GM23248 (cell line): ENCODE measurements at places on chromosomes 7 and 10.

- peak; percentile 88 for DNase-seq
Observed at GRCh38 chr7:128830231-128831177, at the start of gene FLNC. Gene FLNC, plus strand, starts transcription at chr7:128830406. Its CDS starts 232 bp downstream, at chr7:128830638.

DNA sequence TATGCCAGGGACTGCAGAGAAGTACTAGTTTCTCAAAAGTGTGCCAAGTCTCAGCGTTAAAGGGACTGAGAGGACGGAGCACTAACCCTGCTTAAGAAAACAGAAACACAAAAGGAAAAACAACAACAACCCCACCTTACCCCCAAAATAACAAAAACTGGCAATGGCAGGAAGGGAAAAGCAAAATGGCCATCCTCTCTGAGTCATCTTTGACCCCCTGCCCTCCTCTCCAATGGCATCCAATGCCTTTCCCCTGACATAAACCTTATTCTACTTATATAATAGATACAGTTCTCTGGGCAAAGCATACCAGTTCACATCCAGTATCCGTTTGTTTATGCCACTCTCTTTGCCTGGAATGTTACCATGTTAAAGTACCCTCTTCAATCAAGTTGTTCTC is 1.6 kb downstream of the POLR1F start:
- peak; percentile 29 for DNase-seq

- no peak for DNase-seq
Observed at GRCh38 chr7:11237742-11238141, 264.1 kb downstream of the PHF14 start.

DNA sequence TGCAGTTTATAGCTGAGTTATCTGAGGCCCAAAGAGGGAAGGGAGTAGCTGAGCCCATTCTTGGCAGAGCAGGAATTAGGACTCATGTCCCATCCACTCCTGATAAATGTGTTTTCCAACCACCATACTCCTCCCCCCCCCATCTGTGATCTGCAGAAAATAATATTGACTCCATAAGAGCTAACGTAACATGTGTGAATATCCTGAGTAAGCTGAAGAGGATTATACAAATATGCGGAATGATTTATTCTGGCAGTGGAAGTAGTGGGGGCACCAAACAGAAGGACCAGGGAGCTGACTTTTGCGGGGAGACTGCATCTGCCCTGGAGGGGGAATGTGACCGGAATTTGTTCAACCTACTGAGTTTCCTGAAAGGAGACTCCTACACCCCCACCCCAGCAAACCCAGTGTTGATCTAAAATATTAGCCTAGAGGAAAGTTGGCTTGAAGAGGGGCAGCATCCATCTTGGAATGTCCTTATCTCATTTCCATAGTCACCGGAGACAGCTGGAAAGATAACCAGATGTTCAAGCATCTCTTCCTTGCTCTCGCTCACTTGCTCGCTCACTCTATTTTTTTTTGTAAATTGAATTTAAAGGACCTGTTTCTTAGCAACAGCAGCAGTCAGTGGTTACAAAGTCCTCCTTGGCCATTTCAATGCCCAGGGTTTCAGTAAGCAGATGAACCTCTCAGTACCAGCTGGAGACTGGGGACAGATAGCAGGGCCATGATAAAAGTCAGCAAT is 114.7 kb downstream of the RPS24 start:
- DNase-seq = no peak

DNA sequence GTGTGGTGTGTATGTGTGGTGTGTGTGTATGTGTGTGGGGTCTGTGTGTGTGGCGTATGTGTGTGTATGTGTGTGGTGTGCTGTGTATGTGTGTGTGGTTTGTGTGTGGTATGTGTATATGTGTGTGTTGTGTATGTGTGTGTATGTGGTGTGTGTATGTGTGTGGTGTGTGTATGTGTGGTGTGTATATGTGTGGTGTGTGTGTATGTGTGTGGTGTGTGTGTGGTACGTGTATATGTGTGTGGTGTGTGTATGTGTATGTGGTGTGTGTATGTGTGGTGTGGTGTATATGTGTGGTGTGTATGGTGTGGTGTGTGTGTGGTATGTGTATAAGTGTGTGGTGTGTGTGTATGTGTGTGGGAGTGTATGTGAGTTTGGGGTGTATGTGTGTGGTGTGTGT is 428.7 kb downstream of the PAXIP1 start:
- no peak for DNase-seq

GRCh38 chr10:11335167-11335652 is 276.2 kb downstream of the USP6NL start:
- DNase-seq = no peak

- DNase-seq = no peak
Observed at GRCh38 chr7:108423089-108423989, 32.9 kb downstream of the NRCAM start.

DNA sequence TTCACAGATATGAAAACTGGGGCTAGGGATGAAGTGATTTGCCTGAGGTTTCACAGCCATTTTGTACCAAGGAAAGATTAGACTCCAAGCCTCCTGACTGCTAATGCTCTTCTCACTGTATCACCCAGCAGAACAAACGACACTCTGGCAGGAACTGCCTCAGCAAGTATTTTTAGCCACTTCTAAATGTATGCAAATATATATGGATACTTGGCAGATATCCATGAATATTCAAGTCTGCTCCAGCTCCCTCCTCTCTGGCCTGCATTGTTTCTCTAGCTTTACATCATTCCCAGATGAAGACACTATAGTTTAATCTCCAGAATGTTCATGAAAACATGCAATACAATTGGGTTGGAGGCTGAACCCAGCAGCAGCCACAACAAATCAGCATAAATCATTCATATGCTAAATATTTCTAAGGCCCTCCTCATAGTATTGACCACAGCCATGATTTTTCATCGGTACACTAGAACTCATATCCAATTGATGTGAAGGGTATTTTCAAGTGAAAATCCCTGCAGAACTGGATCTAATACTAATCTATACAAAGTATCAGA is 65.5 kb downstream of the HPSE2 start:
- DNase-seq = no peak

GRCh38 chr10:70893227-70894006 is 5.1 kb upstream of the PCBD1 start:
- no peak for DNase-seq

DNA sequence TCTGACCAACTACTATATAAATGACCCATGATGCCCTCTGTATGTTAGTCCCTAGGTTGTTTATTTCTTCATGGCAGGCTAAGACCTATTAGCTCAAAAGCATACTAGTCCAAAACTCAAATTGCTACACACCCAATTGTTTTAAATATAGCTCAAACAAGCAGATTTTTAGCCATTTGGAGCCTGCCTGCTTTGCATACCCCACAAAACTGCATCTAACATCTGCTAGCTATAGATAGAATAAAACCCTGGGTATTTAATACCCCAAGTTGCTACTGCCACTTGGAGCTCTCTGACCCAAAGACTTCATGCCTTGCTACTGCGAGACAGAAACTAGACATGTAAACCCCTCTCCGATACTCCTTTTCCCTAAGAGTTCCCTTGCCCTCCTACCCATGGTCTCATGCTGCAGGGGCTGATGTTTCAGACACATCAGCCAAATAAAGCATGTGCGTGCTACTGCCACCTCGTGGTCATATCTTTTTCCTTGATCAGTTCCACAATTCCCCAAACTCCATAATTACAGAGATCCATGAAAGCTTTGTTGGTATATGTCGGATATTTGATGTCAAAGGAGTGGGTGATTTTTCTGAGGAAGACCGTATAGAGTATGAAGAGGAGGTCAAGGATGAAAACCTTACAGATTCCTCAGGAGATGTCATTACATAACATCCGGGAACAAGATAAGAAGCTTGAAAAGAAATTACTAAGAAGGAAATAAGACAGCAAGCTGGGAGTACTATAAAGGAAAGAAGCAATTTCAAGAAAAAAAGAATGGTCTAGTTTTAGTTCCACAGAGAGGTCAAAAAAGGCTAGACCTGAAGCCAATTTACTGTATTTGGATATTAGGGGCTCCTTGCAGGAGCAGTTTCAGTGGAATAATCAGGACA is 386.6 kb downstream of the SH2D4B start:
- peak; percentile 52 for DNase-seq

DNA sequence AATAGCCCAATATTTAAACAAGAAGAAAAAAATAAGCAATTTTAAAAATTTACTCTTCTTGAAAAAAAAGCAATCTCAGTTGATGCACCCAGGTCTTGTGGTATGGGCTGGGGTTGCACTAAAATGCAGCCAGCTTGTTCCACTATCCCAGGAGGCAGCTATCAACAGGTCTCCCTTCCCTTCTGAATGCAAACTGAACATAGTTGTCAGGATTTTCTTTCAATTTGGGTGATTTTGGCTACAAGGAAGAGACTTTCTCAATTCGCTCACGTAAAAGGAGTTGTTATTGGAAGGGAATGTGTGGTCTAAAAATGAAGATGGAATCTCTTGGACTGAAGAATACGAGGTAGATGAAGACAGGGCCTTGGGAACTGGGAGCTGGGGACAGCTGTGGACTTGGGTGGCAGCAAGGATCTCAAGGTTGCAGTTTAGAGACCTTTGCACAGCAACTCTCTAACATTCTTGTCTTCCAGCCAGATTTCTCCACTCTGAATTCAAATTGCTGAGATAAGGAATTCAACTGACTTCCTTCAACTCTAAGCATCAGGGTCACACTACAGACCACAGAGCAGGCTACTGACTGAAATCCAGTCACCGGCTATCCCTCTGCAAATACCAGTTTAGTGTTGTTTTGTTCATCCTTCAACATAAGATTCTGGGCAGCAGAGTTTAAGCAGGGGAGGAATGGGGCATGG is 3.1 kb upstream of the TMEM26 start:
- DNase-seq = no peak

- DNase-seq = no peak
Observed at GRCh38 chr7:21550076-21550475, 7.2 kb downstream of the DNAH11 start.

GRCh38 chr10:46014683-46015405 is 15.6 kb downstream of the NCOA4 start:
- no peak for DNase-seq

GRCh38 chr7:77415476-77415822 is 700 bp downstream of the GSAP start:
- peak; percentile 39 for DNase-seq

DNA sequence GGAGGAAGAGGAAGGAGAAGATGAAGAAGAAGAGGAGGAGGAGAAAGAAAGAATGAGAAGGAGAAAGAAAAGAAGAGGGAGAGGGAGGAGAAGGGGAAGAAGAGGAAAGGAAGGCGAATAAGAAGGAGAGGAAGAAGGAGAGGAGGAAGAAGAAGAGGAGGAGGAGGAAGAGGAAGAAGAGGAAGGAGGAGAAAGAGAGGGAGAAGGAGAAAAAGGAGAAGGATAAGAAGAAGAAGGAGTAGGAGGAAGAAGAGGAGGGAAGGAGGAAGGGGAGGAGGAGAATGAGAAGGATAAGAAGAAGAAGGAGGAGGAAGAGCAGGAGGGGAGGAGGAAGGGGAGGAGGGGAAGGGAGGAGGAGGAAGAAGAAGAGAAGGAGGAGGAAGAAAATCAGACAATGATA is 149.2 kb upstream of the LYZL2 start:
- no peak for DNase-seq

DNA sequence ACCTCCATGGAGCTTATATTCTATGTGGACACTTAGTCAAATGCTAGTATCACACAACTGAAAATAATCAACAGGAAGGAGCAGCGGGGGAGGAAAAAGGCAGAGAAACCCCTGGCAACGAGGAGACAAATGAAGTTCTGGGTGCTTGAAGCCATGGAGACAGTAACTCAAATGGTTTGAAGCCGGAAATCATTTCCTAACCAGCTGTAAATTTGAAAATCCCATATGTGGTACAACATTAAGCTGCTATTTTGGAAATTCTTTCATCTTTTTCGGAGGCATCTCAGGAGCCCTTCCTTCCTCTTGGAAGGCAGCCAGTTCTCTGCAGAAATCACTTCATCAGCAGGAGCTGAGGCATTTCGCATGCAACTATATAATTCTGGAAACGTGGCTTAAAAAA is 91.4 kb downstream of the PPP1R3C start:
- no peak for DNase-seq

- no peak for DNase-seq
Observed at GRCh38 chr10:44989597-44990301, 11.0 kb upstream of the ZNF22 start.

DNA sequence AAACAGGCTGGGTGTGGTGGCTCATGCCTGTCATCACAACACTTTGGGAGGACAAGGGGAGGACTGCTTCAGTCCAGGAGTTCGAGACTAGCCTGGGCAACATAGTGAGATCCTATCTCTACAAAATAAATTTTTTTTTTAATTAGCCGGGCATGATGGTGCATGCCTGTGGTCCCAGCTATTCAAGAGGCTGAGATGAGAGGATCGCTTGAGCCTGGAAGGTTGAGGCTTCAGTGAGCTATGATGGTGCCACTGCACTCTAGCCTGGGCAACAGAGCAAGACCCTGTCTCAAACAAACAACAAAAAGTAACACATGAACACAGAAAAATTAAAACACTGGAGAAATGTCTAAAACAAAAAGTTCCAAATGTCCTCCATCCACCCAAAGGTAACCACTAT is 22.9 kb downstream of the PIK3AP1 start:
- DNase-seq = no peak

DNA sequence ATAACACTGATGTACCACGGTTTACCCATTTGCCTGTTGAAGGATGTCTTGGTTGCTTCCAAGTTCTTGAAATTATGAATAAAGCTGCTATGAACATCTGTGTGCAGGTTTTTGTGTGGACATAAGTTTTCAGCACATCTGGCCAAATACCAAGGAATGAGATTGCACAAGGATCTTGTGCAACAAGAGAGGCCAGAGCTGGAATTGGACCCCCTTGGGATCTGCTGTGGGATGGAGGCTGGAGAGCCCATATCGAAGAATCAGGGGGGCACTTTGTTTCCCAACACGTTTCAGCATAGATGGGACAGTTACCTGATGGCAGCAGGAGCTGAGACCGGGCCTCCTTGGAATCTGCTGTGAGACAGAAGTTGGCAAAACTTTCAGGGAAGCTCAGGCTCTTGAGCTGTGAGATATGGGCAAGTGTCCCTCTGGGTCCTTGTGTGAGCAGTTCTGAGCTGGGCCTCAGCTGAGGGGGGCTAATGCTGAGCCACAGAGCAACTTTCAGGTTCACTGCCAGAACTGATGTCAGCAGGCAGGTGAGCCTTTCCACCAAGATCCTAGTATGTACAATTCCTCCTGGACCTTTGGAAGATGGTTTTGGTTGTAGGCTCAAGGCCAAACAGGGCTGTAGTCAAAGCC is 115.2 kb upstream of the RAB18 start:
- DNase-seq = peak; percentile 51

- peak; percentile 53 for DNase-seq
Observed at GRCh38 chr10:99708428-99709012, 23.4 kb downstream of the COX15 start.

DNA sequence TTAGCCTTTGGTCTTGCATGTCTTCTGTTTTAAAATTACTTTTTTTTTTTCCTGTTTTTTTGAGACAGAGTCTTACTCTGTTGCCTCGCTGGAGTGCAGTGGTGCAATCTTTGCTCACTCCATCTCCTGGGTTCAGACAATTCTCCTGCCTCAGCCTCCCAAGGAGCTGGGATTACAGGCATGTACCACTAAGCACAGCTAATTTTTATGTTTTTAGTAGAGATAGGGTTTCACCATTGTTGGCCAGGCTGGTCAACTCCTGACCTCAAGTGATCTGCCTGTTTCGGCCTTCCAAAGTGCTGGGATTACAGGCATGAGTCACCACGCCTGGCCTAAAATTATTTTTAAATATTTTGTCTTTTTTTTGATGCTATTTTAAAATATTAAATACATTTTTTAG is 38.5 kb downstream of the MLLT10 start:
- peak; percentile 57 for DNase-seq

- peak; percentile 34 for DNase-seq
Observed at GRCh38 chr7:158811894-158812293, 17.4 kb downstream of the ESYT2 start.
